ENCODE measurements at places on chromosomes 1 and 21.

GRCh38 chr1:1914971-1915692 lies at the start of gene CALML6:
Gene CALML6 (plus strand): TSS chr1:1915260. CDS start chr1:1915281, 21 bp downstream.
- no peak for DNase-seq

DNA sequence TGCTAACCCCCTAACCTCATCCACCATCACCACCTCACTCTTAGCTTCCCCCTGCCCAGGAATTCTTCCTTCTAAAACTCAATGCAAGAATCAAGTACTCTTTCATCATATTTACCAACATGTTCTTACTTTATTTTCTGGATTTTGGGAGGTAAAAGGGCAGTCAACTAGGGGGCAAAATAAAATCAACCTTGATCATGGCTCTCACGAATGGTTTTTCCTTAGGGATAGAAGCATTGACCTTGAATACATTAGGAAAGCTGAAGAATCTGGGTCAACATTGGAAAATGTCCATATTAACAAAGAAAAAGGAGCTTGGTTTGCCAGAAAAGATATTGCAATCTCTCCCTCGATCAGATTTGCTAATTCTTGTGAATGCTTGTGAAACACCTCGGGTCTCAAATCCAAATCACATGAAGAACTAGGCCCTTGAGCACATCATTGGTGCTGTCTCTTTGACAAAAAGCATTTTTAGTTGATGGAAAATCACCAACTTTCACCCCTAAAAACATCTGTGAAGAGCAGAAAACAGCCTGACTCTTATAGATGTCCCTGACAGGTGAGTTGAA lies 58.9 kb downstream of the ZC3H11B start:
- DNase-seq, result no peak

DNA sequence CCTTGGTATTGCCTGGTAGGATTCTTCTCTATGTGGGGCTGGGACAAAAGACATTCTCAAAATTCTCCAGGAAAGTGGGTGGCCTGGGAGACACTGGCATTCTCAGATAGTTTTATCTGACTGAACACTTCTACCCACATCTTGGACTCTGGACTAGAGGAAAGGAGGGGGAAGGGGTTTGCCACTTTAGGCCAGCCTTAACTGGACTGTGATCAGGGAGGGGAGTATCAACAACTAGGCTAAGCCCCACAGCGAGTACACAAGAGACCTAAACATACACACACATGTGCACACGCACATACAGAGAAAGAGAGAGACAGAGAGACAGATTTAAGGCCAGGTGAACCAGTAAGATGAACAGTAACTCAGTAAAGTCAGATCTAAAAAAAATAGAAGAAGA lies 1.2 kb upstream of the SEMA6C start:
- DNase-seq, result no peak

DNA sequence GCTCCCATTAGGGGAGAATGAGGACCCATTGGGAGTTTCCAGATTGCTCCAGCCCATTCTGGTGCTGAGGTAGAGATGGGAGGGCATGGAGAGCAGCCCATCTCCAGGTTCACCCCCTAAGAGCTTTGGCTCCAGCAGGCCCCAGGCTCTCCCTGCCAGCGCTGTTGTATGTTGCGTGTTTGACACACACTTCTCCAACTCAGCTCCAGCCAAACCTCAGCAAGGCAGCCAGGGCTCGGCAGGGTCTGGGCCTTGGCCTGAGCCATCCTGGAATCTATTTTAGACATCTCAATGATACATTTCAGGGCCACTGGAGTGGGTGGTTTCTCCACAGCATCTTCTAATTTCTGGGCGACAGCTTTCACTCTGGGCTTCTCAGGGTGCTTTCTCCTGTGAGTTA lies 117.0 kb downstream of the NAV1 start:
- DNase-seq, result no peak

DNA sequence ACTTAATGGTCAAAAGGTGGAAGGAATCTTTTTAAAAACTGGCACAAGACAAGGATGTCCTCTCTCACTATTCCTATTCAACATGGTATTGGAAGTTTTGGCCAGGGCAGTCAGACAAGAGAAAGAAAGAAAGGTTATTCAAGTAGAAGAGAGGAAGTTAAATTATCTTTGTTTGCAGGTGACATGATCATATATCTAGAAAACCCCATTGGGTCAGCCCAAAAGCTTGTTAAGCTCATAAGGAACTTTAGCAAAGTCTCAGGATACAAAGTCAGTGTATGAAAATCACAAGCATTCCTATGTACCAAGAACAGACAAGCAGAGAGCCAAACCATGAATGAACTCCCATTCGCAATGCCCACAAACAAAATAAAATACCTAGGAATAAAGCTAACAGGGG lies 5.4 kb upstream of the PGBD2 start:
- no peak for DNase-seq

GRCh38 chr1:183089025-183089639 lies 65.9 kb downstream of the LAMC1 start:
- DNase-seq, result no peak

GRCh38 chr1:37453647-37454046 lies 20.7 kb upstream of the ZC3H12A start:
- no peak for DNase-seq

GRCh38 chr1:230752407-230752806 lies 5.2 kb downstream of the CAPN9 start:
- no peak for DNase-seq

Data from right atrium auricular region (tissue), 2 donors.